ENCODE measurements at places on chromosomes 3 and 15. TPM values are rescaled to one million over a fixed set of nuclear protein-coding genes. Genes with fewer than 3 reads are reported as not detected.

- no peak for DNase-seq
Observed at GRCh38 chr3:44734646-44735168, 5.3 kb downstream of the ZNF501 start.

DNA sequence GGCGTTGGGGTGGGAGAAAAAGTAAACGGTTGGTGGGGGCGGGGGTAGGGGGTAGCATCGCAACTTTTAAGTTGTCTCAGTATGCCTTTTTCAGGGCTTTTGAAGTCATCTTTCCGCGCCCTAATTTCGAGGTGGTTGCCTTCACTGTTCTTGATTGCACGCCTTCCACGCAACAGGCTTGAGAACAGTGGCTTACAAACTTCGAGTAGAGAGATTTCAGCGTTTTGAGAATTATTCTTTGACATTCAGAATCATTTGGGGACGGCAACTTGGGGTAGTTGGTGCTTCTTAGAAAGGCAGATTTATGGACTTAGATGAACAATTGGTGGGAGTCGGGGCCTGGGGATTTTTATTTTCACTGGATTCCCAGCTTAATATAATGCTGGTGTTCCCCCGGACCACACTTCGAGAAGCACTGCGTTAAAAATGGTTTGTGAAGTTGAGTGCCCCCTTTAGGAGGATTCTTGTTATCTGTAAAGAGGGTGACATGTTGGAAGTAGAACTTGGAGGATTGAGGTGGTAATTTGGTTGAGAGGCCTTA lies 880 bp downstream of the PPP4R2 start:
- DNase-seq: peak; percentile 29

DNA sequence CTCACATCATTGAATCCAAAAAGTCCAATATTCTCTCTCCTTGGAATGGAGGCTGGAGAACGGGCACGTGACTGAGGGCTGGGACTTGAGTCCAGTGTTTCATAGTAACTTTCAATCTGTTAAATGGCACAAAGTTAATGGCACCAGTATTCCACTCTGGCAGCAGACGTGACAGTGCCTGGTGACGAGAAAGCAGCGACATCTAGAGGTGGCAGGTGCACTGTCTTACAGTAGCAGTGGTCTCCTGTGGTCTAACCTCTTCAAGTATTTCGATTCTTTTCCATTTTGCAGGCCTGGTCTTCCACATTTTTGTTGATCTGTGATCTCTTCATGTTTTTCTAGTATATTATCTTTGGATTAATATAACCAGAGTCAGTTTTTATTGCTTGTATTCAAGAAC lies 107.1 kb downstream of the OXSM start:
- peak; percentile 51 for DNase-seq

Gene SKOR1
- 0.81 TPM for total RNA-seq

Gene RPS17
- total RNA-seq: 2,385 TPM

Measured in HCT116 (cell line).